ENCODE measurements at places on chromosomes 2 and 18. TPM values are rescaled to one million over a fixed set of nuclear protein-coding genes. Genes with fewer than 3 reads are reported as not detected.

GRCh38 chr2:30862054-30862651 lies 54.9 kb upstream of the CAPN13 start:
- no peaks in the 10 kb centered on the region for H3K36me3 ChIP-seq
- no peaks in the 10 kb centered on the region for H3K27me3 ChIP-seq
- no peak for DNase-seq
- no peak overlapping the region for H3K4me3 ChIP-seq

Gene RAB17
- 6.5 TPM for total RNA-seq

DNA sequence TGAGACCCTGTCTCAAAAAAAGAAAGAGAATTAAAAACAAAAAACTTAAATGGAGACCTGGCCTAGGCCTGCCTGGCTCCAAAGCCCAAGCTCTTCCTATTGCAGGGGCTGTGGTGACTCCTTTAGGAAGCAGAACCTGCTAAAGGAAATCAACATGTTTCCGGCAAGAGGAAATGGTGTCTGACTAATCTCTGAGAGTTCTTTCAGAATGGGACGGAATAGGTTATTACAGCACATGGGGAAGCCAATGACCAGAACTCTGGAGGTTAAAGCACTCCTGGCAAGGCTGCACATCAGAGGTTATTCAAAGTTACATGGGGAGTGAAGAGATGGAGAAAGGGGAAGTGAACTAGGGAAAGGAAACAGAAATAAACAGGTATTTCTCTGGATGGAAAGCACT lies 21.4 kb downstream of the KIF3C start:
- no peaks in the 10 kb centered on the region for H3K4me1 ChIP-seq
- H3K27ac ChIP-seq, result no peak overlapping the region
- H3K36me3 ChIP-seq, result no peaks in the 10 kb centered on the region
- H3K4me3 ChIP-seq, result no peak overlapping the region
- no peaks in the 10 kb centered on the region for H3K27me3 ChIP-seq

- peaks cover 4% of the 10 kb centered on the region for H3K4me1 ChIP-seq
- H3K4me3 ChIP-seq, result no peak overlapping the region
- H3K27ac ChIP-seq, result no peak overlapping the region
Observed at GRCh38 chr2:85806358-85807118, 52.7 kb downstream of the ATOH8 start.

- H3K27ac ChIP-seq, result no peak overlapping the region
- peaks cover 4% of the 10 kb centered on the region for H3K27me3 ChIP-seq
- no peaks in the 10 kb centered on the region for H3K36me3 ChIP-seq
- H3K4me1 ChIP-seq, result no peaks in the 10 kb centered on the region
- DNase-seq, result no peak
- no peak overlapping the region for H3K4me3 ChIP-seq
Observed at GRCh38 chr2:236767941-236768340, 198.3 kb downstream of the ACKR3 start.

- peak overlapping the region; percentile 39 for H3K27ac ChIP-seq
- H3K36me3 ChIP-seq, result no peaks in the 10 kb centered on the region
- peaks cover 4% of the 10 kb centered on the region for H3K27me3 ChIP-seq
- DNase-seq, result no peak
- peak overlapping the region; percentile 75 for H3K4me3 ChIP-seq
Observed at GRCh38 chr2:206443735-206444527, 599 bp downstream of the ADAM23 start.

Measured in thoracic aorta (tissue), 2 donors.